ENCODE measurements at places on chromosomes 6 and 20.

- no peak for DNase-seq
Observed at GRCh38 chr6:148720897-148721296, 25.9 kb upstream of the UST start.

DNA sequence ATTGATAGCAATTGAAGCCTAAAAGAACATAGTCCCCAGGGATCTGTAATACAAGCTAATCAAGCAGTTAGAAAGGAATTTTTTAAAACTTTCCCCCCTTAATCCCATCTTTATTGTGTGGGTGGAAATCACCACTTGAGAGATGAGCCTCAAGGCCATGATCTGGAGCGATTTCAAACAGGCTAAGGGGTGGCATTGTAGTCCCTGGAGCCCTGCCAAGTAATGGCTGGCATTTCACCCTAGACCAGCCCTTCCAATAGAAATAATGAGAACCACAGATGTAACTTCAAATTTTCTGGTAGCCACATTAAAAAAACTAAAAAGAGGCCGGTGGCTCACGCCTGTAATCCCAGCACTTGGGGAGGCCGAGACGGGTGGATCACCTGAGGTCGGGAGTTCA lies 46.9 kb downstream of the PRDM1 start:
- no peak for DNase-seq

DNA sequence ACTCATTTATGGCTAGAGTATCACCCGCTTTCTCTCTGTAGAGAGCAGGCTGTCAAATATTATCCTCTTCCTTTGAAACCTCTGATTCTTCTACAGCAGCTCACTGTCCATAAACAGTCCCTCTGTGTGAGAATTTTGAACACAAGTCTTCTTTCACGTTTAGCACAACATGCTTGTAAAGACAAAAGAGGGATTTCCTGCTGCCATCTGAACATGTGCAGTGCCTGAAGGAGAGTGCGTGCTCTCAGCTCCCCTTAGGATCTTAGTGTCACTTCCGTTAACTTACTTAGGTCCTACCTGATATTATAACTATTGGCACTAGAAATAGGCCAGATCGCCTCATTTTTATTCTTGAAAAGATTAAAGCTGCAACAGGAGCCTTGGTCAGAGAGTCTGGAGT lies 50.9 kb downstream of the FNDC1 start:
- DNase-seq = no peak

GRCh38 chr6:75621846-75622245 lies 20.2 kb downstream of the SENP6 start:
- no peak for DNase-seq

DNA sequence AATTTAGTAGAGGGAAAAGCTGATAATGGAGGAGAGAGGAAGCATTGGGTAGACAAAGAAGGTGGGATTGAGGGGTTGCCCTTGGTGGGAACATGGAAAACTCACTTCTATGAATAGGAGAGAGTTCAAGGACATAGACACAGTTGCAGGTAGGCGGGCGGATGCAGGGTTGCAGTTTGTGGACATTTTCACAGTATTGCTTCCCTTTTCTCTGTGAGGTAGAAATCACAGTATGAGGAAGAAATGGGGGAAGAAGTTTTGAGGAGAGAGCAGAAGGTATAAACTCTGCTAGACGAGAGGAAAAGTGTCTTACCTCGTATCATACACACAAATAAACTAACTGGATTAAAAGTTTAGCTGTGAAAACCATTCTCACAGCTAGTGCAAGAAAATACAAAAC lies 200.7 kb upstream of the ECI2 start:
- DNase-seq = no peak

GRCh38 chr6:39927159-39927558 lies 7.1 kb downstream of the MOCS1 start:
- no peak for DNase-seq

Measured in right renal cortex interstitium (tissue), 3 donors.